ENCODE measurements at places on chromosomes 7 and 10.

GRCh38 chr7:15816835-15817426 lies 130.4 kb upstream of the MEOX2 start:
- DNase-seq: no peak

- DNase-seq: no peak
Observed at GRCh38 chr10:125054216-125054615, 106.1 kb downstream of the CTBP2 start.

GRCh38 chr10:76119515-76119914 lies 688.1 kb downstream of the LRMDA start:
- no peak for DNase-seq

DNA sequence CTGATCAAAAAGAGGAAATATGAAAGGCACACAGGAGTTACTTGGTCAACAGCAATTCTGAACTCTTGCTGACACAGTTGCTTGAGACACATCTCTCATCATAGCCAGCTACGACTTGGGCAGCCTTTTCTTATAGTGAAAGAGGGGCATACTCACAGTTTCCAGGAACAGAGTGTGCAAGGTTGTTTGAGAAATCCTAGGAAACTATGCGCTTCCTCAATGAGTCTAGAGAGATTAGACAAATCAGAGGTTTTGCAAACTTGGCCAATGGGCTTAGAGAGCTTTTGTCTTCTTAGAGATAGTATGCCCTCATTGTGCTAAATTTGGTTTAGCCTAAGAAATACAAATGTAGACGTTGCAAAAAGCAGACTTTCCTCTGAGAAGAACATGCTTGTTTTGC lies 370.4 kb downstream of the HGF start:
- DNase-seq: no peak

DNA sequence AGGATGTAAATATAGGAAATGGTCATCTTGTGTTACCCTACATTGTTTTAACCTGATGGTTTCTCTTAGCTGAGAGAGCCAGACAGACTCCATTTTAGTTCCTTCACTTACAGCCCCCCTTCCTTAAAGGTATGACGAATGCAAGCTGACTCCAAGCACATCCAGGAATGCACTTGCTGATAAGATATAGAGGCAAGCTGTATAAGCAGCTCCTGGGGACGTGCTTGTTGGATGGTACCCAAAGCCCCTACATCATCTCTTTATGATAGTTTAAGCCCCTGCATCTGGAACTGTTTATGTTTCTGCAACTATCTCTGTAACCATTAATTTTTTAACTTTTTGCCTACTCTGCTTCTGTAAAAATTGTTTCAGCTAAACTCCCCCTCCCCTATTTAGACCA lies 41.7 kb downstream of the ZNF25 start:
- DNase-seq: no peak

GRCh38 chr10:72688208-72688651 lies 3.7 kb upstream of the MCU start:
- no peak for DNase-seq

GRCh38 chr7:79494046-79494445 lies 40.6 kb upstream of the MAGI2 start:
- no peak for DNase-seq

- no peak for DNase-seq
Observed at GRCh38 chr10:77386838-77387237, 250.8 kb downstream of the KCNMA1 start.

DNA sequence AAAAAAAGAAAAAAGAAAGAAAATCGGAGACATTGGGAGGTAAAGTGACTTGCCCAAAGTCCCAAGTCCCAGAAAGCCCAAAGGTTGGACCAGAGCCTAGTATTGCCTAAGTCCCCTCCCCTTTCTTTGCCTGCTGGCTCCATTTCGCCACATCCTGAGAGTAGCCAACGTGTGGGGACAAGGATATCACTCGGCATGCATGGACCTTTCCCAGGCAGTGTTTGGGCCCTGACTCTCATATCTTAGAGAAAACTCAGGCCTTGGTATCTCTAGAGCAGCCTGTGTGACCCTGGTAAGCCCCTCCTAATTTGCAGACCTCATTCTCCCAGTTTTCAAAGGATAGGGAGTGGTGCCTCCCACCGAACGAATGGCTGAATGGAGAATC lies 294.2 kb upstream of the ZMIZ1 start:
- DNase-seq: no peak

DNA sequence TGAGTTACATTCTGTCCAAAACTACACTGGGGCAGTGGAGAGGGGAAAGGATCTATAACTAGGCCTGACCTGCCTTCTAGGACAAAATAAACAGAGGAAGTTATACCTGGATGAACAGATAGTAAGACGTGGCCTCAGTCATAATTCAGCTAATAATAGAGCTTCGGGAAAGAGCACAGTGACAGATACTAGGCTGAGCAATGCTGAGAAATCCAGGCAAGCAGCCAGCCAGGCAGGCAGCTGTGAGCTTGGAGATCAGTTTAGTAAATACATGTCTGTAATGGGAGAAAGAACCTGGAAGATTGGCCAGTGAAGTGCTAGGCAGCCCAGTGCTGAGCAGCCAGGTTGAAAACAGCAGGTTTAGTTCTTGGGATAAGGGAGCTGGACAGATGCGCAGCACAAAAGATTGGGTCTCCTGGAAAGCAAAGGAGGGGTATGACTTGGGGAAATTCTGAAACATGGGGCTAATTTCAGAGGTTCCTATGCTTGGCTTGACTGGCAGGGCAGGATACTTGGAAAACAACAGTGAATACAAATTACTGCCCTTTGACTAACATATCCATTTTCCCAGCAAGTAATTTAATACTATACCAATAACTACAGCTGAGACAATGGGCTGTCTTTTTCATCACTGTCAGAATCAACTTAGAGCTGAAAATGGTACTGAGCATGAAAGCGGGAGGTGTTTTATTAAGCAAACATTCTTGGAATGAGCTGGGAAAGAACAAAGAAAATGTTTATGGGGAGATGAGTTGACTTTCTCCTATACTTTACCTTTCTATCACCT lies 140.8 kb downstream of the DGKB start:
- no peak for DNase-seq

DNA sequence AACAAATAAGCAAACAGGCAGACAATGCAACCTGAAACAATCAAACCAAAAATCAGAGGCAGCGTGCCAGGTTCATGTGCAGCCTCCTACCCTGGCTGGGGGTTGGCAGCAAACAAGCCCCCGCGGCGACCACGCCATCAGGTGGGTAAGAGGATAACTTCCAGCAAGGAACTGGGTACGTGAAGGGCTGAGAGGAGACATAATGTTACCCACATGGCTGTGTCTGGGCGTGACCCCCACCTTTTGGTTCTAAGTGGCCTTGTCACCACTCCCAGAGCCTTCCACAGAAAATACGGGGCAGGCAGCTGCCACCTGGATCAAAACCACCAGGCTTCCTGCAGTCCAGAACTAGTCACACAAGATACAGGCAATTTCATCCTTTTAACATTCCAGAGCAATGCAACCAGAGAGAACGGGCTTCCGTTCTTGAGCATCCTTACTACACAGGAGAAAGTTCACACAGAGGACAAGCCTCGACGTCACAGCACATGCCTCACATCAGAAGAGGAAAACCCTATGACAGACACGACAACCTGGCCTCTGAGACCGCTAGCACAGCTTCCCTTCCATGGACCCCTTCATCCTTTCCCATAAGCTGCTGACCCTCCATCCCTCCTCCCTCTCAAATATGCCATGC lies 171.0 kb downstream of the GRID1 start:
- no peak for DNase-seq

DNA sequence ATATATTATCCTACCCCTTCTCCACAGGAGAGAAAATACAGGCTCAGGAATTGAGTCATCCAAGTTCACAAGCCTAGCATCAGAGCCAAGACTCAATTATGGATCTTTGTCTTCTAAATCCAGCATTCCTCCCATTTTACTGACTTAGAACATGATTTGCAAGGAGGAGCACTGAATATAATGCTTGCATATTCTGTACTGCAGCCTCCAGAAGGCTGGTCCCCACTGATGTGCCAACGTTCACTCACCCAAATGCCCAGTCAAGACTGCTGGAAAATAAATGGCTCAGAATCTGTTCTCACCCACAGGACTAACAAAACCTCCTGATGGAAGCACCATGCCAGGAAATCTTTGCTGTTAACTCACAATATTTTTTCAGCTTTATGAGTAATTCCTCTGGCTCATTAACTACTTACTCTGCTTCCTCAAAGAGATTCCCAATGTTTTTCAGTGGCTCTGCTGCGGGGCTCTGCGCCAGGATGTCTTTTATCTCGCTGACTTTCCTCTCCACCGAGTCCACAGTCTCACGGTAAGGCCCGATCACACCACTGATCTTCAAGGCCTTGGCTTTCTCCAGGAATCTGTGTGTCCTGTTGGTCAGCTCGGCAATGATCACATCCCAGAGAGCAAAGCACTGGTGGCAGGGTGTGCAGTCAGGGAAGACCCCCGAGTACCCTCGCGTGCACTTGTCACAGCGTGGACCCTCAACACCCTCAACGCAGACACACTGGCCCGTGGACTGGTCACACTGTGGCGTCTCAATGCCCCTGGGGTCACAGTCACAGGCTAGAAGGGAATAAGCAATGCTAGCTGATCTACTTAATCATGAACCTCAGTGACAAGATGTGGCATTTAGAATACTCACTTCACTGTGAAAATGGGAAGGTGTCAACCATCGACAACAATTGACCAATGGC lies 48.8 kb downstream of the DLD start:
- DNase-seq: no peak

DNA sequence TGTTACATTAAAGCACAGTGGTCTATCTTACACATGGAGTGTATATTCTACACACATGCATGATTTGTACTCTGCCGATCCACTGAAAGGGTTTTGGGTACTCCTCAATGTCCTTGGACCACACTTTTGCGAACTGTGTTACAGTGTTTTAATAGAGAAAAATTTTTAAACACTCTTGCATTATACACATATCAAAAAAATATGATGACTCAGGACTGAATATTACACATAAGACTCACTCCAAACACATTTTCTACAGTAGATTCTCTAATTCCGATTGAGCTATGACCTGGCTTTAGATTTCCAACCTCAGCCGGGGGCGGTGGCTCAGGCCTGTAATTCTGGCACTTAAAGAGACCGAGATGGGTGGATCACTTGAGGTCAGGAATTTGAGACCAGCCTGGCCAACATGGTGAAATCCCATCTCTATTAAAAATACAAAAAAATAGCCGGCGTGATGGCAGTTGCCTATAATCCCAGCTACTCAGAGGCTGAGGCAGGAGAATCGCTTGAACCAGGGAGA lies 222.4 kb downstream of the CACNA2D1 start:
- no peak for DNase-seq

DNA sequence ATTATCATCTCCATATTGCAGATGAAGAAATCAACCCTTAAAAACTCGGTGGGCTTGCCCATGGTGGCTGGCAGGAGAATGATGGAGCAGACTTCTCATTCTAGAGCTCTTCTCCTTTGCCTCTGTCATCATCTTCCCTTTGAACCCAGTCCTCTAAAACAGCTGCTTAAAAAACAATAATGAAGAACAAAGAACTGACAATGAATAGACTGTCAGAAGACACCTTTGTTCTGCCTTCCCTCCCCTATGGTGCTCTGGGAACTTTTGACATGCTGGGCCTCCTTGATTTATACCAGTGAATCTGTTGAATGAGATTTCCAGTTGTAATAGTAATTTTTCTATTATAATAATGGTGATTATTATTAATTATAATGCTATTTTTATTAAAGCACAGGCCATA lies 103.0 kb downstream of the SORCS3 start:
- DNase-seq: no peak

DNA sequence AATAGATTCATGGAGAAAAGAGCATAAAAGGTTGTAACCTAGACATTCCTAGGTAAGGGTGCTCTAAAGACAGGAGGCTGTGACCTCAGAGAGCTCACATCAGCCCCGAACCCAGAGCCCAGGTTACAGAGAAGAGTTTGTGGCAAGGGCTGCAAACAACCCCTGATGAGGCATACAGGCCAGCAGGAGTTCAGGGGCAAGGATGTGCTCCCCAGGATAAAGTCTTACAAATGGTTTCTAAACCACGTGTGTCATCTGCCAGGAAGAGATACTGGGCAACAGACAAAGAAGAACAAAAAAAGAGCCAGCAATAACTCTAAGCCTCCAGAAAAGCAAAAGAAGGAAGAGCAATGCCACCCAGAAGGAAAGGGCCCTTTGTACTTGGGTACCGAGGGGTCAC lies 27.7 kb downstream of the NCAPG2 start:
- peak; percentile 12 for DNase-seq

- peak; percentile 23 for DNase-seq
Observed at GRCh38 chr7:112414855-112415490, 35.3 kb upstream of the IFRD1 start.

GRCh38 chr10:79088176-79088575 lies 19.4 kb downstream of the ZMIZ1 start:
- DNase-seq: no peak

GRCh38 chr7:36626111-36626510 lies 98.2 kb downstream of the AOAH start:
- DNase-seq: no peak

DNA sequence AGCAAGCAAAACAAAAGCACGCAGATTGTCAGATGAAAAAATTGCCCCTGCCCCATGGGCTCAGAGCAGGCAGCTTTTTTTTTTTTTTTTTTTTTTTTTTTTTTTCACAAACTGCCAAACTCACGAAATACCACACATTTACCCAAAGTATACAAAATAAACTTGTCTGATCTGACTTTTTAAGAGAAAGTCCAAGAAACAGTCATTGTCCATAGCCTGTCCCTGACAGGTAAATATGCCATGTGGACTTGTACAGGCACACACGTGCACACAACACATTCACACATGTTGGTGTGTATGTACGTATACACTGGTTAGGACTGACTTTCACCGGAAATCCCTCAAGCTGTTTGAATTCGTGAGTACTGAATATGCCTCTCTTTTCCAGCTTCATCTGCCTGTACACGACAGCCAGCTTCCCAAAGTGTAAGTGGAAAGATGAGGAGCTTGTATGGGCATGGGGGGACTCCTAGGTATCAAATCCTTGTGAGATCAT lies 929 bp upstream of the HGF start:
- DNase-seq: no peak

DNA sequence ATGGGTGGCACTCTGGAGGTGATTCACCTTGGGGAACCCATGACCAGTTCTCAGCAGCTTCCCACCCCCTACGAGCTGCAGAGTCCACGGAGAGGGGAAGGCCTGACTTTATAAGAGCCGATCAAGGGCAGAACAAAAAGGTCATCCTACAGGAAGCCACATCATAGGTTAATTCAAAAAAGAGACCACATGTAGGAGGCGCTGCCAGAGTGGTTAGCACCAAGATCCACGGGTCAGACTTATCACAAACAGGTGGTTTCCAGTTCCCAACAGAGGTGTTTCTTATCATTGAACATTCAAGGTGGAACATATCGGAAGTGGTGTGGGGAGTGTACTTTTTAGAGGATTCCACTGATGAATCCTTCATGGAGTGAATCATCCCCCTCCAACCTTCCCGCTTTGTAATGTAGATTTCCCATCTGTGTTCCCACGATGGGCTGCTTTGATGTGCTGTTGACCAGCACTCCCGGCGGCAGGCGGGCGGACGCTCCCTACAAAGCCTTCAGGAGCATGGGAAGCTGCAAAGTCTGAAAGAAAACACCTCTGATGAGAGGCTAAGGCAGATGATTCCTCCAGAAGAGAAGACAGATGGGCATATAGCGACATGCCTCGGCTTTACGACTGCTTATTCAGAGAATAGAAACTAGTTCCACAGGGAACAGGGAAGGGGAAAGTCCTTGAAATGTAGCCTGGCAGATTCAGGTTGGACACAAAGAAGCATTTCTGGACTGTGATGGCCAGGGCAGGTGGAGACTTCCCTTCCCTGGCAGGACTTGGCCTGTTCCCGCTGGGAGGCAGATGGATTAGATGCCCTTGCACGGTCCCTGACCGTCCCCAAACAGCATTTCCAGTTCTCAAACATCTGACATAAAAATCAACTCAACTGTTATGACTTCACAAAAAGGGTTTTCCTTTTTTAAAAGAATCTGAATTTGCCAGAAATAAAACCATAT lies 66.5 kb downstream of the AFAP1L2 start:
- DNase-seq: peak; percentile 10

All from activated CD4-positive, alpha-beta T cell treated with anti-CD3 and anti-CD28 coated beads, Interleukin-2, Interleukin-6, amounts not matched to agents 100 ng/mL and 50 ng/mL, durations not matched to agents 16 hours and 8 hours (primary cell).